MM.1S (cell line): ENCODE measurements at places on chromosomes 12 and 14.

GRCh38 chr14:73789989-73790581 lies 61.5 kb upstream of the PTGR2 start:
- DNase-seq: no peak

DNA sequence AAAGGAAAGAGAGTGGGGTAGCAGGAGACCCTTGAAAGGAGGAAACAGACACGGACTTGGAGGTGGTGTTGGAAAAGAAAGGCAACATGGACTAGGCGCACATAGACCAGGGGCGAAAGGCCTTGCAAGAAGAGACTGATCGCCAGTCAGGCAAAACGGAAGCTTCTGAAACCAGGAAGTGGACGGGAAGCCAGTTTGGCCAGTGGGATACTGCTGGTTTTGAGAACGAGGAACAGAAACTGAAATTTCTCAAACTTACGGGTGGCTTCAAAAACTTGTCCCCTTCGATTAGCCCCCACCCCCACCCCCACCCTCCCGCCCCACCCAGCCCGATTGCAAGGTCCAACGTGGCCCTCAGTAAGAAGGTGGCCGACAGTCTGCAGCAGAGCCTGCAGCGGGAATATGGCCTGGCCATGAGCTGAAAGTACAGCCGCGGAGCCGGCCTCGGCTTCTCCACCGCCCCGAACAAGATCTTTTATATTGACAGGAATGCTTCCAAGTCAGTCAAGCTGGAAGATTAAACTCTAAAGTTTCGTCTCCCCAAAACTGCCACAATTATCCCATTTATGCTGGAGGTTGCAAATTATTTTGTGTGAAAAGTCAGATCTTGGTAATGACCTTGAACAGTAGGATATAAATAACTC lies 364.7 kb downstream of the BCAT1 start:
- no peak for DNase-seq

GRCh38 chr14:44279357-44279756 lies 227.7 kb downstream of the FSCB start:
- DNase-seq: no peak

- DNase-seq: no peak
These were observed 12.8 kb downstream of the GPR19 start for GRCh38 chr12:12683136-12683697.

- DNase-seq: no peak
These were observed 126.7 kb downstream of the BCL11B start for GRCh38 chr14:99145307-99145706.

GRCh38 chr12:3398196-3398789 lies 92.7 kb upstream of the PRMT8 start:
- DNase-seq: no peak

DNA sequence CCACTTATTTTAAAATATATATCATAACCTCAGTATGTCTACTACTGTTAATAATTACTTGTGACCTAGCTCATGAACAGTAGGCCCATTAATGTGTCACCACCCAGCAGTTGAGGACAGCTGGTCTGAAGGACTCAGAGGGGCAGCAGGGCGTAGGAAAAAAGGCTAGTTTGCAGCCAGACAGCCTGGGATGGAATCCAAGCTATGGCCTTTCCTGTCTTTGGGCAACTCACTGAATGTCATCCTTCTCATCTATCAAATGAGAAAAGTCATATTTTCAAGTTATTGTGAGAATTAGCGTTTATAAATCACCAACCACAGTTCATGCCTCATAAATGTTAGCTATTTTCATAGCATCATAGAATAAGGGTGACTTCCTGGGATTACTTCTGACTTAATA lies 12.3 kb downstream of the DENND5B start:
- no peak for DNase-seq

DNA sequence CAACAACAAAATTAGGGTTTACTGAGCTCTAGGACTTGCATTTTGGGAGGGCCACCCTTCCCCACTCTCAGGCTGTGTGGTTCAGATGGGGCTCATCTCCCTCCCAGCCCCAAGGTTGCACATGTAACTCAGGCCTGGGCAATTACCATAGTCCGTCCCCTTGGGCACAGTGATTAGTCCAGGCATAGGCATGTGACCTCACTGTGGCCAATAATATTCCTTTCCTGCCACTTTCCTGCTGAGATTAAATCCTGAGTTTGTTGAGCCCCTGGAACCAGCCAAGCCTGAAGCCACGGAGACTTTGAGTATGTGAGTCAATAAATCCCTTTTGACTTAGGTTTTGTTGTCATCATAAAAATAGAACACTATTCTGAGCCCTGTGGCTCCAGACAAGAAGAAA lies 113.0 kb downstream of the AACS start:
- DNase-seq: no peak

DNA sequence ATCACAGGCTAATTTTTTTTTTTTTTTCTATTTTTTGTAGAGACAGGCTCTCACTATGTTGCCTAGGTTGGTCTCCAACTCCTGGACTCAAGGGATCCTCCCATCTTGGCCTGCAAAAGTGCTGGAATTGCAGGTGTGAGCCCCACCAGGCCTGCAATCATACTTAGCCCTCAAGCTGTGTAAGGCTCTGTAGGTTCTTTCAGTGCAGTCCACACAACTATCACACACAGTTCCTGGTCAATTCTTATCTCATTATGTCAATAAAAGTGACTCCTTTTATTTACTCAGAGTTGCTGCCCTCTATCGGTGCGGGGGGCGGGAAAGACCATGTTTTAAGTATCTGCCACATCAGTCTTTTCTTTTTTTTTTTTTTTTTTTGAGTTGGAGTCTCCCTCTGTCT lies 29.0 kb downstream of the SLC2A3 start:
- DNase-seq: no peak

GRCh38 chr12:56900583-56900982 lies 33.6 kb downstream of the SDR9C7 start:
- DNase-seq: no peak

GRCh38 chr12:80316222-80316621 lies 127.8 kb upstream of the PTPRQ start:
- DNase-seq: no peak

DNA sequence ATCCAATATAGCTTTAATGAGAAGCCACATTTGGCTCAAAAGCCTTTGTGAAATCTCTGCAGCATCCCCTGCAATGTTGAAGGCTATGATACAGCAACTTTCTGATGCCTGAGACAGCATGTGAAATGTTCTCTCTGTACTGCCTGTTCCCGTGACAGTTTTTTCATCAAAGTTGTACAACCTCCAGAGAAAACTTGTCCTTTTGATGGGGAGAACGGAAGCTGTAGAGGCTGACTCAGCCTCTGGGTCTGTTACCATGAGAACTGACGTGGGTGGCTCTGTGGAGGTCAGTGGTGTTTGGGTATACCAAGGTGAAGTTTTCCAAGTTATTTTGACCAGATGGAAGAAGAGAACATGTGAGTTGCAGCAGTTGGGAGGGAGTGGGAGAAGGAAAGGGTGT lies 17.0 kb downstream of the SLC4A8 start:
- no peak for DNase-seq

- DNase-seq: no peak
These were observed 15.0 kb upstream of the HELB start for GRCh38 chr12:66287275-66287674.

DNA sequence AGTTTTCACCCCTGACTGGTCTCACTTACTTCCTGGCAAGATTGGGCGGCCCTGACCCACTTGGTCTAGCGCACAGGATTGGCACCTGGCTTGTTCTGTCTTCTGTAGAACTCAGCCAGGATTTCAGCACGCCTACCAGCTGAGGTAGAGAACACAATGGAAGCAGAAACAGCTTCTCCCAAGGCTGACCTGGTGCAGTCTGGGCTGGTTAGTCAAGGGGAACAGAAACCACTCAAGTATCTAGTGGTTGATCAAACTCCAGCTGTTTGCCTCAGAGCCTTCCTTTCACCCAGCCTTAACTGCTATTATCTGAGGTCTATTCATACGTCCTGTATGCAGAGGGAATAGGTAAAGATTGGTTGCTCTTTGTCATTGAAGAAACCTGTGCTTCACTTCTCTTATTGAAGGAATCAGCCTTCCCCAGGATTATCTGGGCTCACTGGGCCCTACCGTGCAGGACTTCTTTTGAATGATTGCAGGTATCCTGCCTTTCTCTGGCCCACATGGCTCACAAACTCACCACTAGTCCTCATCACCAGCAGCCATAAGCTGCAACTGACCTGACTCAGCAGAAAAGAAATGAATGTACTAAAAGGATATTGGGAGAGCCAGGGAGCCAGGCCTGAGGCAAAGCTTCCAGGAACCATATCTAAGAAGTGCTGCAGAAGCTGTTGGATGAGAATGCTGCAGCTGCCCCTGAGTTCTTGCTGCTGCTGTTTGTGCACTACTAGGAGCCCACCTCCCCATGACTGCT lies 2.5 kb upstream of the PLEKHD1 start:
- DNase-seq: peak; percentile 45
